Cortex of kidney (tissue), 1 donor: ENCODE measurements at places on chromosomes 6 and 20.

GRCh38 chr6:10404799-10405512, 9.9 kb downstream of the TFAP2A start:
- no peak for DNase-seq

DNA sequence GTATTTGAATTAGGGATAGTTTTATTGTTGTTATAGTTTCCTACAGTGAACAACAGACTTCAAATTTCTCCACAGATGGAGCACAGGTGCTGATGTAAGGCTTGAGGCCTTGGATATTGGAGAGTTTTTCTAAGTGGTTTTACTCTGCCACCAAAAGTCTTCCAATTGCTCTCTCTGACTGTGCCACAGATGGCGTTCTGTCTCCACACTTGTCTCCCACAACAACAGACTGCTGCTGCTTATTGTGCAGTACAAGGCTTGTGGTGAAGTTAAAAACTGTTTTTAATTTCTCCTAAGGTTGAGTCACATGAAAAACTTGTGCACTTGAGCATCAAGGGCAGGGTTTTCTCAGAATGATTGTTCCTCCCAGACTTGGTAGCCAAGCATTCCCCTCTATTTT, 460.9 kb upstream of the KHDRBS2 start:
- no peak for DNase-seq

DNA sequence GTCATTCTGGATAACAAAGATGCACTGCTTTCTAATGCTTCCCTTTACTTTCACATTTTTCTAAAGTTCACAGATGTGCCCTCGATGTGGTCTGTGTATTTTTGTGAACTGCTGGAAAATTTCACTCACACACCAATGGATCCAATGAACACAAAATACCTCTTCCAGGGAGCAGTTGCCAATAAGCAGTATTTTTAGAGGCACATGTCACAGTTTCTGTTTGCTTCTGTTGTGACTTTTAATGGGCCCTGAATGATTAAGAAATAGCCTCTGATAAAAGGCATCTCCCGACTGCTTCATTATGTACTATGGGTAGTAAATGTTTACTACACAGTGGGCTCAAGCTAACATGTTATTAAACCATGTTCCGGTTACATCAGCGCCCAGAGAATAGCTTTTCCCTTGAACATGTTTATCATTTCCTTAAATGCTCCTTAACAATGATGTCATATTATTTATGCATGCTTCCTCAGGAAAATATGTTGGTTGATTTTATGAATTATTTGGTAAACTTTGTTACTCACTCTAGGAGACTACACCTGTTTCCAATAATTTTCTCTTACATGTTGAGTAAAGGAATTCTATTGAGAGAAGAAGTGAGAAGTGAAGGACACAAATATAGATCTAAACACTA, 188.0 kb downstream of the KCNQ5 start:
- DNase-seq, result no peak

- no peak for DNase-seq
These were observed 22.3 kb upstream of the EYA4 start for GRCh38 chr6:133218852-133219251.

DNA sequence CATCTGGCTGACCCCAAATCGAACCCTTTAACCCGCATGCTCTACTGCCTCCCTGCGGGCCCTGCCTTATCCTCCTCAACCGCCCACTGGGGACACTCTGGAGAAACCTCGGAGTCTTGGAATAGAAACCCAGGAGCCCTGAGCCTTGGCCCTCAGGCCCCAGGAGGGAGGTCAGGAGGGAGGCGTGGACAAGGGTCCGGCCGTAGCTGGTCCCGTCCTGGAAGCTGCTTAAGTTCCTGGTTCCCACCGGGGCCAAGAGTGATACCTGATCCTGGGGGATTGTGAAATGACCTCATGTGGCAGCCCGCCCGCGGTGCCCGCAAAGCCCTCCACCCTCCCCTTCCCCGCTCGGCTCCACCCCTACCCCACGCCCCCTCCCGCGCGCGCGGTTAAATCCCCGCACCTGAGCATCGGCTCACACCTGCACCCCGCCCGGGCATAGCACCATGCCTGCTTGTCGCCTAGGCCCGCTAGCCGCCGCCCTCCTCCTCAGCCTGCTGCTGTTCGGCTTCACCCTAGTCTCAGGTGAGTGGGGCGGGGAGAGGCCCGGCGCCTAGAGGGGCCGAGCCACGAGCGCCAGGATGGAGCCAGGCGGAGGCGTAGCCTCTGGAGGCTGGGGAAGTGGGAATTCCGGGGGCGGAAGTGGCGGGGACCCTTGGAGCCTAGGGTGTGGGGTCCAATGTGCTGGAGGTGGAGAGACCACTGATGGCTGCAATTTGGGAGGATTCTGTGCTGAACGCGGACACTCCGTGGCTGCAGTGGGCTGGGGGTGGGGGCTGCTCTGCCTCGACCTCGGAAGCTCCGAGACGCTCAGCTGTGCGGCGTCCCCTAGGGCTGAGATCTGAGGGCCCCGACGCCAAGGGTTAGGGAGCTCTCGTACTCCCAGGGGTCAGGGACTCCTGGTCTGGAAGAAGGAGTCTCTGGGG, at the start of gene WFDC2:
Gene WFDC2, plus strand, starts transcription at position 418 of the 926 bp plus-strand sequence. Its CDS starts 29 bp downstream, at position 447.
- DNase-seq, result no peak

- no peak for DNase-seq
These were observed 90.2 kb upstream of the CCDC167 start for GRCh38 chr6:37589941-37590340.

GRCh38 chr20:2005831-2006426, 12.1 kb upstream of the PDYN start:
- DNase-seq, result no peak

GRCh38 chr6:116405652-116406356, 35.1 kb downstream of the DSE start:
- DNase-seq, result no peak

DNA sequence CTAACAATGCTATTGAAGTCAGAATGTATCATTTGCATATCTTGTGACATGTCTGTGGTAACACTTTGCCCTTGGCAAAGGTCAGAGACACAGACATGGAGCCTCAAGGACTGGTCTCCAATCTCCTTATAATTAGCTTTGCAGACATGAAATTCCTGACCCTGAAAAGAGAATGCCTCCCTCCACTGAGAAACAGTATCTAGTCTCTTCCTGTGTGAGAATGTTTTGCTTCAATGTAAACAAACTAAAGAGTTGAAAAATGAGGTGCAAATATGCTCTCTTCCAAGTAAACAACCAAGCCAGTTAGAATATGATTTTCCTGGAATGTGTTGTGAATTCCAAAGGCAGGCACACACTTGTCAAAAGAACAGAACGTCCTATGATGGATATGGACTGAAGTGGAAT, 407.1 kb upstream of the MARCKS start:
- DNase-seq, result no peak

DNA sequence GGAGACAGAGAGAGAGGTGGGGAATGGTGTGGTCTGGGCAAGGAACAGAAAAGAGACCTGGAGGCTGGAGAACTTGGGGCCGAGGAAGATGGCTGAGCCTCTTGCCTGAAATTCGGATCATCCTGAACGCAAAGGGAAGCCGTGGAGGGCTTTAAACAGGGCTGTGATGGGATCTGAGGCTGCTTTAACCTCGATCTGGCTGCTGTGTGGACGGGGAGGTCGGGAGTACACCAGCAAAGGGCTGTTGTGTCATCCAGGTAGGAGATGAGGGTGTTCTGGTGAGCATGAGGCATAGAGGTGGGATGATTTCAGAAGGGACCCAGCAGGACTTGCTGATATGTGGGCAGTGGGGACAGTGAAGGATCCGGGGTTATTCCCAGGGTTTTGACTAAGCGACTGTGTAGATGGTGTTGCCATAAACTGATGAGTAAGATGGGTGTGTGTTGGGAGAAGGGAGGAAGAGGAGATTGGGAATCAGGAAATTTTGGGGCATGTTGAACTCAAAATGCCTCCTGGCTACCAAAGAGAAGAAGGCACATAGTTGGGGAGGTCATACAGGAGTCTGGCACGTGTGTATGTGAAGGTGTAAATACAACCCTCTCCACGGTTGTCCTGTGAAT, 158.5 kb downstream of the NFATC2 start:
- DNase-seq, result no peak

DNA sequence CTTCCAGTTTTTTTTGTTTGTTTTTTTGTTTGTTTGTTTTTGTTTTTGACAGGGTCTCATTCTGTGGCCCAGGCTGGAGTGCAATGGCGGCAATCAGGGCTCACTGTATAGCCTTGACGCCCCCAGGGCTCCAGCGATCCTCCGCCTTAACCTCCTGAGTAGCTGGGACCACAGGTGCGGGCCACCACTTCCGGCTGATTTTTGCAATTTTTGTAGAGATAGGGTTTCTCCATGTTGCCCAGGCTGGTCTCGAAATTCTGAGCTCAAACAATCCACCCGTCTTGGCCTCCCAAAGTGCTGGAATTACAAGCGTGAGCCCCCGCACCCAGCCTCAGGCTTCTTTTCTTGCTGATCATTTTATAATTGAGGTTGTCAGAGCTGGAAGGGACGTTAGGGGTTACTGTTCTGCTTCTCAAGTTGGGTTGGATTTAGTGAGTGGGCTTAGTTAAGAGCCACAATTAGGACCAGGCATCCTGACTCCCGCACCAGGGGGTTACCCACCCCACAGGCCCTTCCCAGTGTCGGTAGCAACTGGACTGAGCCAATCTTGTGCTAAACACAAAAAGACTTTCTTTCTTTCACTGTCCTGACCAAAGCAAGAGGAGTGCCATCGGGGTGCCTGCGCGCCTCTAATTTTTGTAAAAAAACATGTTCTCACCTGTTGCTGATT, 13.1 kb upstream of the ZSCAN9 start:
- no peak for DNase-seq

GRCh38 chr6:22392711-22393110, 95.9 kb upstream of the PRL start:
- no peak for DNase-seq

- no peak for DNase-seq
These were observed 13.5 kb upstream of the TRAM2 start for GRCh38 chr6:52590152-52590891.

GRCh38 chr6:130811932-130812331, 15.3 kb upstream of the SMLR1 start:
- no peak for DNase-seq

DNA sequence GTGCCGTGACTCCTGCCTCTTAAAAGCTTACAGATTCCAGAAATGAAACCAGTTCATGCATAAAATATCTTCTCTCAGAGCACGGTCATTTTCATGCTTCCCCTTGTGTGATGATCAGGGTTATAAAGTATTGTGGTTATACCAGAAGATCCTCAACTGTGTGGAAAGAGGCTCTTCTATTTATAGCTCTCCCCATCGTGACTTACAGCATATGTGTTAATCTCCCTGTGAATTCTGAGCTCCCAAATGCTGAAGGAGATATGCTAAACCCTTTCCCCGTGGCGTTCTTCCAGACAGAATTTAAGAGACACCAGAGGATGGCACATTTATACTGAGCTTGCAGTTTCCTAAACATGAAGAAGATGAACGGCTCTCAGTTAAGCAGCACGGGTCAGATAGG, 158.8 kb downstream of the CDH26 start:
- DNase-seq, result no peak
